Pancreas (tissue), 10 donors: ENCODE measurements at places on chromosomes 1 and 21. TPM values are rescaled to one million over a fixed set of nuclear protein-coding genes. Genes with fewer than 3 reads are reported as not detected.
A peak's percentile ranks its signal among the peaks of the same experiment; 100 is the strongest.

DNA sequence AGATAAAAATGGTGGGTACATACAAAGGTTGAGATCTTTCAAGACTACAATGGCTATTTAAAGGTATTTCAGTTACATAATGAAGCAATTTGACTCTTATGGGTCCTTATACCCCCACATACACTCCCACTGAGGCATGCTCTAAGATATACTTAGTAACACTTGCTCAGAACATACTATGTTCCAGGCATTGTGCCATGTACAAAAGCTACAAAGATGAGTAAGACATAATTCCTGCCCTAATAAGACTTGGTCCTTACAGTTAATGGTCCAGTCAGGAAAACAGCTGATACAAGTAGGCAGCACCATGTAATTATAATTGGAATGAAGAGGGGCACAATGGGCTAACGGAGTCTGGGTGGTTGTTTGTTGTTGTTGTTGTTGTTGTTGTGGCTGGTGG, 166.7 kb upstream of the BEND5 start:
- DNase-seq: no peak
- H3K4me1 ChIP-seq: no peaks in the 10 kb centered on the region
- no peak overlapping the region for H3K27ac ChIP-seq

GRCh38 chr1:70934194-70934961, 113.2 kb downstream of the PTGER3 start:
- no peak overlapping the region for H3K27ac ChIP-seq
- DNase-seq: no peak
- no peaks in the 10 kb centered on the region for H3K27me3 ChIP-seq
- H3K36me3 ChIP-seq: no peaks in the 10 kb centered on the region
- peaks cover 9% of the 10 kb centered on the region for H3K4me1 ChIP-seq
- H3K4me3 ChIP-seq: no peak overlapping the region

- no peaks in the 10 kb centered on the region for H3K36me3 ChIP-seq
- DNase-seq: no peak
- no peaks in the 10 kb centered on the region for H3K4me1 ChIP-seq
Observed at GRCh38 chr1:156551869-156552268, 20.5 kb downstream of the IQGAP3 start.

- peak; percentile 9 for DNase-seq
- H3K27ac ChIP-seq: no peak overlapping the region
- H3K4me3 ChIP-seq: no peak overlapping the region
- no peaks in the 10 kb centered on the region for H3K27me3 ChIP-seq
- H3K4me1 ChIP-seq: no peaks in the 10 kb centered on the region
Observed at GRCh38 chr1:200962631-200963030, 60.9 kb downstream of the KIF21B start.

GRCh38 chr1:46341222-46342083, 846 bp downstream of the NSUN4 start:
- H3K27ac ChIP-seq: peak overlapping the region; percentile 82
- H3K4me3 ChIP-seq: peak overlapping the region; percentile 70
- no peaks in the 10 kb centered on the region for H3K4me1 ChIP-seq
- DNase-seq: no peak
- H3K27me3 ChIP-seq: no peaks in the 10 kb centered on the region

GRCh38 chr1:109776206-109776835, 12.6 kb upstream of the EPS8L3 start:
- no peaks in the 10 kb centered on the region for H3K4me1 ChIP-seq
- no peak for DNase-seq
- H3K27me3 ChIP-seq: no peaks in the 10 kb centered on the region
- no peak overlapping the region for H3K27ac ChIP-seq

DNA sequence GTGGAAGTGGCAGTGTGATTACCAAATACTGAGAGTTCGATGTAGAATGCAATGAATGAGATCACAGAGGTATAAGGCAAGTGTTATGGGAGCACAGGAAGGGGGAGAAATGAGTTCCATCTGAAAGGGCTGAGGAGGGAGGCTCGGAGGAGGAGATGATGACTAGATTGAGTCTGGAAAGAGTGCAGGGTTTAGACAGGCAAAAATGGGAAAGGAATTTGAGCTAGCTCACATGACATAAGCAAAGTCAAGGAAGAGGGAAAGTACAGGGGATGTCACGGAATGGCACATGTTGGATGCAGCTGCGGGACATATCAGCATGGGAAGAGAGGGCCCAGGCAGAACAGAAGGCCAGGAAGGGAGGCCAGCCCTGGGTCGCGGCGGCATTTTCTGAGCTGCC, 132.7 kb downstream of the RUNX1 start:
- H3K27me3 ChIP-seq: no peaks in the 10 kb centered on the region
- no peak overlapping the region for H3K27ac ChIP-seq
- H3K4me3 ChIP-seq: no peak overlapping the region
- no peaks in the 10 kb centered on the region for H3K4me1 ChIP-seq
- no peak for DNase-seq

- H3K27ac ChIP-seq: no peak overlapping the region
- no peaks in the 10 kb centered on the region for H3K27me3 ChIP-seq
- DNase-seq: no peak
- H3K36me3 ChIP-seq: no peaks in the 10 kb centered on the region
- H3K4me1 ChIP-seq: no peaks in the 10 kb centered on the region
Observed at GRCh38 chr21:27831177-27831576, 864.3 kb upstream of the ADAMTS5 start.

GRCh38 chr1:101030881-101031280, 5.3 kb upstream of the DPH5 start:
- H3K4me3 ChIP-seq: no peak overlapping the region
- no peak for DNase-seq
- H3K36me3 ChIP-seq: no peaks in the 10 kb centered on the region
- H3K4me1 ChIP-seq: peaks cover 8% of the 10 kb centered on the region
- H3K27ac ChIP-seq: no peak overlapping the region

DNA sequence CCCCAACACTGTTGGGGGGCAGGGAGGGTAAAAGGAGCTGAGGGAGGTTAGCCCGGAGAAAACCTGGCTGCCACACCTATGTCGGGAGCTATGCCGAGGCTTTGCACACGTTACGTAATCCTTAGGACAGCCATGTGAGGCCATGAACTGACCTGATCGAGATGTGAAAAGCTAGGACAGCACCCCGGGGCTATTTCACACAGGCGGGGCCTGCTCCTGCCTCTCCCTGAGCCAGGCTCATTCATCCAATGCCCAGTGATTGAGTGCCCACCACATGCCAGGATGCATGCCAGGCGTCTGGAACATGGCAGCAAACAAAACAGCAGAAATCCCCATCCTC, 30.2 kb downstream of the LDLRAP1 start:
- H3K4me1 ChIP-seq: no peaks in the 10 kb centered on the region
- no peak for DNase-seq
- no peaks in the 10 kb centered on the region for H3K27me3 ChIP-seq
- no peak overlapping the region for H3K4me3 ChIP-seq
- H3K36me3 ChIP-seq: no peaks in the 10 kb centered on the region
- no peak overlapping the region for H3K27ac ChIP-seq

DNA sequence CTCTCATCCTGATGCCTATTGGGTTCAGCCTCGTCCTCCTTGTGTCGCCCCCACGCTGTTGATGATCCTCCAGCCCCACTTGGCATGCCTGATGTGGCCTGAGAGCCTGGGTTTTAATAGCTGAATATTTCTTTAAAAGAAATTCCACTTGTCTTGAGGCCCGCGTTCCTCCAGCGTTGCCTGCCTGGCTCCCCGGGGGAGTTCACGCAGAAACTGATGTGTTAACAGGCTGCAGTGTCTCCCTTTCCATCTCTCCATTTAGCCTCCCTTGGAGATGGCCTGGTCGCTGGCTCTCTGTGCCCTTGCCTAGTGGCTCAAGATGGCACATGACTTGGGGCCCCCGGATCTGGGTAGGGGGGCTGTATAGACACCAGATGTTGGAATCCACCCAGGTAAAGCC, 9.5 kb downstream of the ACTL8 start:
- no peaks in the 10 kb centered on the region for H3K4me1 ChIP-seq
- H3K27ac ChIP-seq: no peak overlapping the region
- H3K4me3 ChIP-seq: no peak overlapping the region
- H3K27me3 ChIP-seq: no peaks in the 10 kb centered on the region

DNA sequence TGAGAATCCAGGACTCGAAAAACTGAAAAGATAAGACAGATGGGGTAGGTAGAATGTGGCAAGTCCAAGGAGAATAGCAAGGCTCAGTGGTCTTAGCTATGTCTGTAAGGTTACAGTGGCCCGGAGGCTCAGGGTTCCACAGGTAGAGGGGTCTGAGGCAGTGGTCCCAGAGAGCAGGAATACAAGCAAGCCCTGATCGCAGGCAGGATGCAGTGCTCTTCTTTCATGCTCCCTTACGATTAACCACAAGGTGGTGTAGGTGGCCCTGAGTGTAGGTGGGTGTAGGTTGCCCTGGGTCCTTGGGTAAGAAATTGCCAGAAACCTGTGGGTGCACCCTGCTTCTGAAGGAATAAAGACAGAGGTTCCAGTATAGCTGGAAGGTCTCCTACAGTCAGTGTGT, 99.1 kb upstream of the RAB3GAP2 start:
- H3K27me3 ChIP-seq: no peaks in the 10 kb centered on the region
- no peaks in the 10 kb centered on the region for H3K36me3 ChIP-seq
- H3K4me3 ChIP-seq: no peak overlapping the region
- no peak overlapping the region for H3K27ac ChIP-seq
- H3K4me1 ChIP-seq: no peaks in the 10 kb centered on the region
- DNase-seq: no peak

DNA sequence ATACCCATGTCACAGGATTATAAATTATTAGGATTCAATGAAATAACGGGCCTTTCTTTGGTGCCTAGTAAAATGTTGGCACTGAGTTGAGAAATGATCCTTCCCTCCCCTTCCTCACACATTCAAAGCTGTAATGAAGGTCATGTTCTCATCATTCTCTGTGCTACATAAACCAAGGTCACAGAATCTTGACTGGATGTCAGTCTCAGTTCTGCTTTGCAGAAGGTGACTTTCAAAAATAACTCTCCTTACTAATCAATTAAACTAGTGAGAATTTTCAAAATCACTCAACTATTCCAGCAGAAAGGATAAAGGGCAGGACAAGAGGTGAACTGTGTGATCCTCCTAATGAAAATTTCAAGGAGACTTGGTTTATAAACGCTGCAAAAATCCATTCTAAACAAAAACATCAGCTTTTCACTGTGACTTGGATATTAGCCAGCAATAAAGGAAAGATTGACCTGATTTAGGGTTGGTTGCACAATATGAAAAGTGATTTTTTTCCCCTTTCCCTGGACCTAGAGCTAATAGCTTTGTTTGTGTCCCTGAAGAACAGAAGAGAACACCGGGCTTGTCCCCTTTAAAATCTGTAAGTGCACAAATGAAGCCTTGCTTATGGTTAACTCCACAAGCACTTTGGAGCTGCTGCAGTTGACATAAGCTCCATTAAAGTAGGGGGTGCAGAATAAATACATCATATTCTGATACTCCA, 120.1 kb downstream of the SEC16B start:
- no peak overlapping the region for H3K27ac ChIP-seq
- no peak overlapping the region for H3K4me3 ChIP-seq
- no peaks in the 10 kb centered on the region for H3K27me3 ChIP-seq
- no peaks in the 10 kb centered on the region for H3K4me1 ChIP-seq
- DNase-seq: no peak
- H3K36me3 ChIP-seq: no peaks in the 10 kb centered on the region

GRCh38 chr1:3577300-3577699, 34.0 kb downstream of the MEGF6 start:
- H3K27me3 ChIP-seq: no peaks in the 10 kb centered on the region
- DNase-seq: no peak
- H3K4me1 ChIP-seq: no peaks in the 10 kb centered on the region
- H3K36me3 ChIP-seq: no peaks in the 10 kb centered on the region
- no peak overlapping the region for H3K4me3 ChIP-seq
- no peak overlapping the region for H3K27ac ChIP-seq

DNA sequence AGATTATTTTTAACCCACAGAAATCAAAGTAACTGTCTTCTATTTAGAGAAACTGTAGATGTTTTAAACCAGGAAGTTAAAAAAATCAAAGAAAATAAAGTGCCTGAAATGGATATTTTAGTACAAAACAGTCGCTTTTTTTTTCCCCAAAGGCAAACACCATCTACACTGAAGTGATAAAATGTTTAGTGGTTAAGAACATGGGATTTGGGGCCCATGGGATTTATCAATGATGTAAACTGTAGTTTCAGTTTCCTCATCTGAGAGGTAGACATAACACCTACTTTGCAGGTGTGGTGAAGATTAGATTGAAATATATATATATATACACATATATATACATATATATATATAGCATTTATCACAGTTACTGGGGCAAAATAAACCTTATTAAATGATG, 22.1 kb downstream of the ASPM start:
- no peak overlapping the region for H3K4me3 ChIP-seq
- H3K27me3 ChIP-seq: no peaks in the 10 kb centered on the region
- no peak overlapping the region for H3K27ac ChIP-seq
- H3K36me3 ChIP-seq: no peaks in the 10 kb centered on the region
- no peaks in the 10 kb centered on the region for H3K4me1 ChIP-seq

DNA sequence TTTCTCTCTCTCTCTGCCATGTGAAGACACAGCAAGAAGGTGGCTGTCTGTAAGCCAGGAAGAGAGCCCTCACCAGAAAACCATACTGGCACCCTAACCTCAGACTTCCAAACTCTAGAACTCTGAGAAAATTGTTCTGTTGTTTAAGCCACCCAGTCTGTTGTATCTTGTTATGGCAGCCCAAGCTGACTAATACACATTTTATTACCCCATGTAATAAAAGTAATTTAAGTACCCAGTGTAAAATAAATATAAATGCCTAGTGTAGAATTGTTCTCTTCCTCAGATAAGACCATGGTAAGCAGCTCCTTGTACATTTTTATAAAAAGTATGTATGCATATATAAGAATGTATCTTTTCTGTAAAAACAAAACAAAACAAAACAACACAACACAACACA, 119.7 kb downstream of the DTL start:
- no peaks in the 10 kb centered on the region for H3K36me3 ChIP-seq
- no peak overlapping the region for H3K4me3 ChIP-seq
- no peaks in the 10 kb centered on the region for H3K27me3 ChIP-seq
- DNase-seq: no peak

DNA sequence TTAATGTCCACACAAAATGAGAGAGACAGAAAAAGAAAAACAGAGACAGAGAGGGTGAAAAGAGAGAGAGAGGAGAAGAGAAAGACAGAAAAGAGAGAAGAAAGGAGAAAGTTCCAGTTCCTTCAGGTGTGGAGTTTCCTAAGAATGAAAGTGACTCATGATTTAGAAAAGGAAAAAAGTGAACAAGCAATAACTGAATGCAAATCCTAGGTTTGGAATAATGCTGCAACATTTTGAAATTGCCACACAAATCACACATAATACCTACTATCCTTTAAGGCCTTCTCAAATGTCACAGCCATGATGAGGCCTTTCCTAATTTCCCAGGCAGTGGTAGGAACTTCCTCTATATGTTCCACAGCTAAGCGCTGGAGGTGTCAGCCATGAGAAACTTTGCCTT, 31.5 kb upstream of the XPR1 start:
- no peak overlapping the region for H3K4me3 ChIP-seq
- no peak for DNase-seq
- H3K27ac ChIP-seq: no peak overlapping the region
- H3K36me3 ChIP-seq: no peaks in the 10 kb centered on the region

- no peaks in the 10 kb centered on the region for H3K4me1 ChIP-seq
- H3K36me3 ChIP-seq: no peaks in the 10 kb centered on the region
- H3K27me3 ChIP-seq: no peaks in the 10 kb centered on the region
- H3K27ac ChIP-seq: no peak overlapping the region
Observed at GRCh38 chr1:200346700-200347099, 63.1 kb downstream of the ZNF281 start.

Gene OLFM3
- 0.20 TPM for total RNA-seq

Gene NBPF6
- not detected for total RNA-seq

Gene TNNT2
- 3.0 TPM for total RNA-seq

Gene OR10J4
- not detected for total RNA-seq

Gene GJA5
- total RNA-seq: 4.6 TPM

Gene NUP210L
- not detected for total RNA-seq

Gene ESPN
- 2.5 TPM for total RNA-seq

Gene RGS4
- total RNA-seq: 1.3 TPM

Gene HSF2BP
- total RNA-seq: 0.23 TPM

Gene SELENON
- total RNA-seq: 27.8 TPM

Gene ATP6V1G3
- total RNA-seq: not detected

Gene KRTAP26-1
- not detected for total RNA-seq

Gene TMEM200B
- total RNA-seq: 0.95 TPM

Gene FGR
- 3.1 TPM for total RNA-seq
